ENCODE measurements at places on chromosomes 1 and 21.

- no peaks in the 10 kb centered on the region for H3K27me3 ChIP-seq
- H3K27ac ChIP-seq: no peak overlapping the region
- no peak for DNase-seq
- H3K4me3 ChIP-seq: no peak overlapping the region
- peaks cover 24% of the 10 kb centered on the region for H3K4me1 ChIP-seq
These were observed 76.6 kb upstream of the PRDX6 start for GRCh38 chr1:173400387-173400995.

GRCh38 chr1:32336963-32337675 lies 1.1 kb upstream of the MARCKSL1 start:
- no peaks in the 10 kb centered on the region for H3K27me3 ChIP-seq
- H3K4me3 ChIP-seq: peak overlapping the region; percentile 72
- peak; percentile 56 for DNase-seq
- H3K27ac ChIP-seq: peak overlapping the region; percentile 72

- no peak for DNase-seq
- H3K4me3 ChIP-seq: no peak overlapping the region
- no peak overlapping the region for H3K27ac ChIP-seq
- H3K27me3 ChIP-seq: peaks cover 28% of the 10 kb centered on the region
These were observed 9.6 kb upstream of the RIMKLA start for GRCh38 chr1:42370876-42371549.

- H3K27ac ChIP-seq: no peak overlapping the region
- H3K4me1 ChIP-seq: no peaks in the 10 kb centered on the region
- H3K4me3 ChIP-seq: no peak overlapping the region
- H3K27me3 ChIP-seq: no peaks in the 10 kb centered on the region
These were observed 299.0 kb downstream of the SMYD3 start for GRCh38 chr1:246208105-246208504.

- H3K36me3 ChIP-seq: no peaks in the 10 kb centered on the region
- H3K27ac ChIP-seq: no peak overlapping the region
- no peak for DNase-seq
- H3K4me3 ChIP-seq: no peak overlapping the region
These were observed 35.7 kb upstream of the CAP1 start for GRCh38 chr1:40004857-40005256.

- no peak overlapping the region for H3K4me3 ChIP-seq
- no peaks in the 10 kb centered on the region for H3K27me3 ChIP-seq
- H3K27ac ChIP-seq: no peak overlapping the region
These were observed 22.3 kb downstream of the EXO1 start for GRCh38 chr1:241870336-241870735.

- H3K27me3 ChIP-seq: peaks cover 23% of the 10 kb centered on the region
- no peak for DNase-seq
- no peak overlapping the region for H3K4me3 ChIP-seq
- no peaks in the 10 kb centered on the region for H3K4me1 ChIP-seq
- H3K36me3 ChIP-seq: no peaks in the 10 kb centered on the region
These were observed 30.6 kb upstream of the C1orf185 start for GRCh38 chr1:51071291-51072042.

DNA sequence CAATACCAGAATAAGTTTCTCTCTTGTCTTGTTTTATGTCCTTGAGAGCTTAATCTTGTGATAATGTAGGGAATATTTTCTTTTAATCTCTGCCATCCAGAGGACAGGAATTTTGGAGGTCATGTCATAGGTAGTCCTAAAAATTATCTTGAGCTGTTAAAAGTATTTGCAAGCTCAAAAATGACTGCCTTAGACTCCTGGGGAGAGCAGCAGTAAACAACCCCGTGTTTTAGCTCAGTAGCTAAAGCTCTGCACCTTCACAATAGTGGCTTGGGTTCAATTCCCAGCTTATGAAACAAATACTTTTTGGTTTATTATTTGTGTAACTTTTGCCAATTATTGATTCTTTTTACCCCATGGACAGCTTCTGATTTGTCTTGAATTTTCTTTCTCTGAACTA lies 99.4 kb upstream of the OLFM3 start:
- no peak overlapping the region for H3K27ac ChIP-seq
- no peaks in the 10 kb centered on the region for H3K36me3 ChIP-seq
- H3K4me1 ChIP-seq: no peaks in the 10 kb centered on the region

GRCh38 chr1:219294251-219294650 lies 120.6 kb downstream of the LYPLAL1 start:
- H3K27me3 ChIP-seq: no peaks in the 10 kb centered on the region
- H3K27ac ChIP-seq: no peak overlapping the region

- peak overlapping the region; percentile 78 for H3K4me3 ChIP-seq
- peaks cover 89% of the 10 kb centered on the region for H3K4me1 ChIP-seq
- no peaks in the 10 kb centered on the region for H3K27me3 ChIP-seq
- peak overlapping the region; percentile 91 for H3K27ac ChIP-seq
- no peak for DNase-seq
These were observed 62.5 kb downstream of the BACE2 start for GRCh38 chr21:41230497-41230896.

DNA sequence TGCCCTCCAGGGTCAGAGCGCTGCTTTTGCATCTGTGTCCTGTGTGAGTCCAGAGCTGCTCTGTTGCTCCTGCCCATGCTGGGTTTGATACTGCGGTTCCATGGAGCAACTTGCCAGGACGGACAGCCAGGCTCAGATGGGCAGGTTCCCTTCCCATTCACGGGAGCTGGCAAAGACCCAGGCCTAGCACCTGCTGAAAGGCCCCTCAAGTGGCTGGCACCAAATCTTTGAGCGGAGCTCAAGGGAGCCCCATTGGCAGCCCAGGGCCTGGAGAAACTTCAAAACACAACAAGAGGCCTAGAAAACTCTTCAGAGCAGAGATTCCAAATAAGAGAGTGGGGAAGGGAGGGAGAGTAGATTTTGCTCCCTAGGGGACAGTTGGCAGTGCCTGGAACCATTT lies 97.2 kb downstream of the ACTL8 start:
- DNase-seq: no peak
- no peaks in the 10 kb centered on the region for H3K4me1 ChIP-seq
- H3K4me3 ChIP-seq: no peak overlapping the region
- no peaks in the 10 kb centered on the region for H3K36me3 ChIP-seq
- no peak overlapping the region for H3K27ac ChIP-seq

DNA sequence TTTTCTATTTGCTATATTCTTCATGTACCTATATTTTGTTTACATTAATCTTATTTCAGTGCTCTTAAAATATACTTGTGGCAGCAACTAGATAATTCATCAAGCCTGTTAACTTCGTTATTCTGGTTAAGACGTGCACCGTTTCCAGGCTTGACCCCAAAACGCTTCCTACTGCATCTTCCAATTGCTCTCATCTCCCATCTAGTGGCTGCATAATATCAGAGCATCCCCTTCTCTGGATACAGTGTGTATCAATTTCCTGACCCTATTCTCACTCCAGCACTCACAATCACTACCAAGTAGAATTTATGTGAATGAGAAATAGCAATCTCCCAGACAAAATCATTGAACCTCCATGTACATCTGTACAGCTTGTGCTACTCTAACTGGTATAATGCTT lies 1280.3 kb upstream of the B3GALT2 start:
- H3K4me3 ChIP-seq: no peak overlapping the region
- DNase-seq: no peak
- no peaks in the 10 kb centered on the region for H3K4me1 ChIP-seq
- no peaks in the 10 kb centered on the region for H3K27me3 ChIP-seq
- no peak overlapping the region for H3K27ac ChIP-seq
- H3K36me3 ChIP-seq: no peaks in the 10 kb centered on the region

GRCh38 chr1:93322349-93322748 lies 23.4 kb upstream of the DR1 start:
- H3K4me3 ChIP-seq: no peak overlapping the region
- H3K4me1 ChIP-seq: no peaks in the 10 kb centered on the region
- no peak overlapping the region for H3K27ac ChIP-seq
- DNase-seq: no peak
- peaks cover 11% of the 10 kb centered on the region for H3K36me3 ChIP-seq
- no peaks in the 10 kb centered on the region for H3K27me3 ChIP-seq

GRCh38 chr1:184545601-184546000 lies 158.8 kb downstream of the C1orf21 start:
- no peaks in the 10 kb centered on the region for H3K36me3 ChIP-seq
- no peak overlapping the region for H3K27ac ChIP-seq
- no peaks in the 10 kb centered on the region for H3K27me3 ChIP-seq
- no peak for DNase-seq

- no peaks in the 10 kb centered on the region for H3K4me1 ChIP-seq
- H3K27ac ChIP-seq: no peak overlapping the region
- H3K27me3 ChIP-seq: peaks cover 12% of the 10 kb centered on the region
- H3K36me3 ChIP-seq: no peaks in the 10 kb centered on the region
- no peak for DNase-seq
These were observed 37.9 kb upstream of the RHOU start for GRCh38 chr1:228697207-228698016.

DNA sequence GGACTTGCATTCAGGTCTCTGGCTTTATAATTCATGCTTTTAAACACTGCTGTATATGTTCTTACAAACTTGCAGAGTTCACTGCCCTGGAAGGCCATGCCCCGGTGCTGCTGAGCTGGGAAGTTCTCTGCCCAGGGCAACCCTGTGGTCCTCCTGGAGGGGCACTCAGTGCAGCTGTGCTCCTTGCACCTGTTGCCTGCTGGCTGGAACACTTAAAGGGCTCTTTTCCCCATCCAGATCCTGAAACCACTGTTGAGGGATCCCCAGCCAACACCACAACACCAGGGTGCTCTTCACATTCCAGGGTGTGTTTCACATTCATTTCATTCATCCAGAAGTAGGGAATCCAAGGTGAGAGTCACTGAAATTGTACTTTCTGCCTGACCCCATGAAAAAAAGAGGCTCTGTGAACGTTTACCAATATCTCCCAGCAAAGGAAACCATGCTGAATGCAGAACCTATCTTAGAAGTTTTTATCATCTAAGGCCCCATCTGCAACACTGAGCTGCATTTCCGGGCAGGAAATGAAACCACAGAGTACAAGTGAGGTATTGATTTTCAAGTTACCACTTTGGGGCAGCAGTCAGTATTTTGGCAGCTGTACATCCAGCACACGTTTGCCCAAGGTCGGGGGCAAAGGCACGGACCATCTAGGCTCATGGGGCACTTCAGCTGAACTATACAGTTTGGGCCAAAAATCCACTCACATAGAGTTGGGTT lies 16.4 kb upstream of the KIAA0040 start:
- peak overlapping the region; percentile 80 for H3K4me3 ChIP-seq
- H3K36me3 ChIP-seq: no peaks in the 10 kb centered on the region
- no peak for DNase-seq
- H3K4me1 ChIP-seq: peaks cover 64% of the 10 kb centered on the region

- no peak overlapping the region for H3K27ac ChIP-seq
- H3K27me3 ChIP-seq: peaks cover 4% of the 10 kb centered on the region
- no peak overlapping the region for H3K4me3 ChIP-seq
- no peaks in the 10 kb centered on the region for H3K4me1 ChIP-seq
- H3K36me3 ChIP-seq: no peaks in the 10 kb centered on the region
- no peak for DNase-seq
These were observed 65.6 kb downstream of the PCBP3 start for GRCh38 chr21:45709173-45709572.

GRCh38 chr1:42506576-42506975 lies 43.5 kb downstream of the CCDC30 start:
- DNase-seq: no peak
- no peaks in the 10 kb centered on the region for H3K4me1 ChIP-seq
- H3K4me3 ChIP-seq: no peak overlapping the region
- peaks cover 68% of the 10 kb centered on the region for H3K36me3 ChIP-seq
- no peaks in the 10 kb centered on the region for H3K27me3 ChIP-seq

DNA sequence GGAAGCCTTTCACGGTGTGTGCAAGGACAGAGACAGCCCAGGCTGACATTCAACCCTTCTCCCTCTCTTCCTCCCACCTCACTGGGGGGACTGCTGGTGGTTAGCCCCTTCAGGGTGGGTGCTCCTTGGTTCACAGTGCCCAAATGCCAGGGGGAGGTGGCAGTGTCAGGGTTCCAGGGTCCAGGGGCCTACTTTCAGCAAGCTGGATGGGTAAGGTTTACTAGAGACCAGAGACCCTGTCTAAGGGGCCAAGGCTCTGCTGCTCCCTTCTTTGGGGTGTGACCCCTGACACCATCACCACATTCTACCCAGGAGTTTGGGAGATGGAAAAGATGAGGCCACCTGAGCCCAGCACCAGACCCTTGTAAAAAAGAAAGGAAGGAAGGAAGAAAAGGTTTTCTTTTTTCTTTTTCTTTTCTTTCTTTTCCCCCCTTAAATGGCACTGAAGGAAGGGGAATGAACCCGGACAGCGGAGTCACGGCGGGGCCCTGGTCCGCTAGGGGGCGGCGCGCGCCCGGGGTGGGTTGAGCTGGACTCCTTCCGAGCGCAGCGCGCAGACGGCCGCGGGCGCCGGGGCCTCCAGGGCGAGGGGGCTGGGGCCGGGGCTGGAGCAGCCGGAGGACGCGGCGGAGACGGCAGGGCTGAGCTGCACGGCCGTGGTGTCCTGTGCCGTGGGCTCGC lies 18.8 kb downstream of the KNCN start:
- H3K27ac ChIP-seq: no peak overlapping the region
- H3K27me3 ChIP-seq: peaks cover 58% of the 10 kb centered on the region
- peaks cover 4% of the 10 kb centered on the region for H3K4me1 ChIP-seq
- no peaks in the 10 kb centered on the region for H3K36me3 ChIP-seq
- H3K4me3 ChIP-seq: no peak overlapping the region

DNA sequence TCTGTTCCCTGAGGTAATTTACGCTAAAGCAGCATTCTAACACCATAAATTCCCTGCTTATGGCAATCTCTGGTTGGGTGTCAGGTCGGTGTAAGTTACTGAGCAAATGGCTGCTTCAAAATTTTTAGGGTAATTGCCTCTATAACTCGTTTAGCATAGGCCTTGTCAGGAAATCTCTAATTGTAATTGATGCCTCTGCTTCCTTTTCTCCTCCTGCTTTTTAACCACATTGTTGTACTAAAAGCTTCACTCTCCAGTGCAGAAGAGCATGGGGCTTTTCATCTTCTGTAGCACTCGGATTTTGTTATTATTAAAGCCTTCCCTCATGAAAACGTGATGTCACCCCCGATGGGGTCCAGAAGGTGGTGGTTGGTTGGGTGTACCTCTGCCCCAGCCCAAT lies 141.6 kb upstream of the NBPF11 start:
- H3K27me3 ChIP-seq: no peaks in the 10 kb centered on the region
- DNase-seq: no peak
- no peaks in the 10 kb centered on the region for H3K36me3 ChIP-seq
- no peak overlapping the region for H3K4me3 ChIP-seq
- no peak overlapping the region for H3K27ac ChIP-seq

GRCh38 chr1:150798525-150798924 lies 9.5 kb downstream of the CTSK start:
- no peak overlapping the region for H3K4me3 ChIP-seq
- no peak for DNase-seq
- H3K4me1 ChIP-seq: no peaks in the 10 kb centered on the region
- no peak overlapping the region for H3K27ac ChIP-seq
- peaks cover 27% of the 10 kb centered on the region for H3K36me3 ChIP-seq

GRCh38 chr1:25959611-25960010 lies 38.3 kb downstream of the PAFAH2 start:
- no peak overlapping the region for H3K4me3 ChIP-seq
- no peak overlapping the region for H3K27ac ChIP-seq
- H3K36me3 ChIP-seq: peaks cover 62% of the 10 kb centered on the region
- no peak for DNase-seq
- H3K4me1 ChIP-seq: no peaks in the 10 kb centered on the region
- H3K27me3 ChIP-seq: no peaks in the 10 kb centered on the region
